Fibroblast of skin of left biceps (primary cell): ENCODE measurements at places on chromosomes 7 and 10.

- DNase-seq, result no peak
Observed at GRCh38 chr7:142391191-142391992, 133.5 kb upstream of the PRSS58 start.

DNA sequence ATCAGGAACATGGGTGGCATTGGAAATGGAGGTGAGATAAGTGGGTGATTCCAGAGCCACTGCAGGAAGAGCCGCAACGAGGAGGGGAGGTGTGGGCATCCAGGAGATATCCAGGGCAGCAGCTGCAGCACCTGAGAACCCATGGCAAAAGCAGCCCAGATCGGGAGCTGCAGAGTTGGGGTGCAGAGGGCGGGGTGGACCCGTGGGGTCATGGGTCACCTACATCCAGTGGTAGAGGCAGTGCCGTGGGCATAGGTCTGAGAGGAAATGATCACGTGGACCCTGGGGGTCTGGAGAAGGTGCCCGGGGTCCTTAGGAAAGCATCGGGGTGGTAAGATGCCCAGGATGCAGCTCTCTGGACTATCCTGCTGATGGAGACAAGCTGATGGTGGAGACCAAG is 530.0 kb downstream of the GLRX3 start:
- no peak for DNase-seq

DNA sequence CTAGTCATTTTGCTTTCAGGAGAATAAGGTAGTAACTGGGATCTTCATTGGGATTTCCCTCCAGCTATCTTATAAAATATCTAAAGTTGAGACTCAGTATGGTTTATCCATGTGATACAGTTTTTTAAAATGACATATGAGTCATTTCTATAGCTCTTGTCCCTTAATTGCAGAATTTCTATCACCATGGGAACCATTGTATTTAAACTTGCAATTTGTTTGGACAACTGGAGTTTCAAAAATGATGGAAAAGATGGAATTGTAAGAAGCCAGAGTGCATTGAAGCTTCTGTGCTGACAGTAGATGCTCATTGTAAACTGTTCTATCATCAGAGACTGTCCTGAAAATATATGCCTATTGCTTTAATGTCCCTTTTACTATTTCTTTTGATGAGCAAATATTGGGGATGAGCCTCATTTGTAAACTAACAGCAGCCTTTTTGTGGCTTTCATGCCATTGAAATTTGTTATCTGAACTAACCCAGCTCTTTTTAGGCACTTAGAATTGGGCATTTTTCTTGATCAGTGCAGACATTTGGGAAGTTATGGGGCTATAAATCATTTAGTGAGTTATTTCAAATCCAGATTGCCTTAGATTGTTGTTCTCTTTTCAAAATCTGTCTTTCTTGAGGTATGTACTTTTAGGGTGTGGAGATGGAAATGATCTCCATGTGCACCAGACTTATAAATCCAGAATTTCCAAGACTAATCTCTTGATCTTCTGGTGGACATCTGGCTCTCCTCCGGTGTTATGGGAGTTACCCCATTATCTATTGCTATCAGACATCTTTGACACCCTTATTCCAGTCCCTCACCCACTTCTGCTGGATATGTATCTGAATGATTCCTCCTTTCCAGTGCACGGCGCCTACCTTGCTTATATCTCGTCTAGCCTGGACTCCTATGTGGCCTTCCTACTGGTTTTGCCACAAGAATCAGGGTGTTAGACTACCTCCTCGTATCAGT is 159.0 kb downstream of the SND1 start:
- DNase-seq, result no peak

DNA sequence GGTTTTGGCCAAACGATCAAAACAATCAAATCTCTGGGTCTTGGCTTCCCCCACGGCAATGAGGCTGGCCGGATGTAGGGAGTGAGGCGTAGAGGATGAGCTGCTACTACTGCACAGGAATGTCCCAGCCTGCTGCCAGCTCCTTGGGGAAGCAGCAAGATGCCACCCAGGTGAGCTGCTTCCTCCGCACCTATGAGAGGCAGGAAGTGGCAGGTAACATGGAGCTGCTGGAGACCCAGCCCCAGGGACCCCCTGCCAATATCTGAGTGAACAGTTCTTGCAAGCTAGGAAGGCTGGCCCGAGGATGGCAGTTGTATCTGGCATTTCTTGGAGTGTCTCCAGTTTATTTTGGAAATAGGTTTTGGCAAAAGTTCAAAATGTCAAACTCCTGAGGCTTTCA is 413.5 kb downstream of the DNAJB6 start:
- DNase-seq, result no peak

DNA sequence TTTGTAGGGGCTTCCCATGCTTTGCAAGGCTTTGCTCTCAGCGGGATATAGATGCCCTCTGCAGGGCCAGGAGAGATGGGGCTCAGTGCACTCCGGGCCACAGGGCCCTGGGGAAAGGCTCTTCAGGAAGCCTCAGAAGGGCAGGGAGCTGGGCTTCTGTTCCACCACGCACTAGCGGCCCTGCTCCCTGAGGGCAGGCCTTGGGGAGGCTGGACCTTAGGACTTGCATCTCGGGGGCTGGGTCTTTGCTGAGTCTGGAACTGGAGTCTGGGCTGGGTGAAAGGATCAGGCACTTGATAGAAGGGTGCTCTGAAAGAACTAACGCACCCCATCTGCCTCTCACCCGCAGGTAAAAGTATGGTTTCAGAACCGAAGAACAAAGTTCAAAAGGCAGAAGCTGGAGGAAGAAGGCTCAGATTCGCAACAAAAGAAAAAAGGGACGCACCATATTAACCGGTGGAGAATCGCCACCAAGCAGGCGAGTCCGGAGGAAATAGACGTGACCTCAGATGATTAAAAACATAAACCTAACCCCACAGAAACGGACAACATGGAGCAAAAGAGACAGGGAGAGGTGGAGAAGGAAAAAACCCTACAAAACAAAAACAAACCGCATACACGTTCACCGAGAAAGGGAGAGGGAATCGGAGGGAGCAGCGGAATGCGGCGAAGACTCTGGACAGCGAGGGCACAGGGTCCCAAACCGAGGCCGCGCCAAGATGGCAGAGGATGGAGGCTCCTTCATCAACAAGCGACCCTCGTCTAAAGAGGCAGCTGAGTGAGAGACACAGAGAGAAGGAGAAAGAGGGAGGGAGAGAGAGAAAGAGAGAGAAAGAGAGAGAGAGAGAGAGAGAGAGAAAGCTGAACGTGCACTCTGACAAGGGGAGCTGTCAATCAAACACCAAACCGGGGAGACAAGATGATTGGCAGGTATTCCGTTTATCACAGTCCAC is 5.4 kb downstream of the EMX2 start:
- no peak for DNase-seq

- DNase-seq, result no peak
Observed at GRCh38 chr10:131733596-131733995, 167.2 kb upstream of the PPP2R2D start.

DNA sequence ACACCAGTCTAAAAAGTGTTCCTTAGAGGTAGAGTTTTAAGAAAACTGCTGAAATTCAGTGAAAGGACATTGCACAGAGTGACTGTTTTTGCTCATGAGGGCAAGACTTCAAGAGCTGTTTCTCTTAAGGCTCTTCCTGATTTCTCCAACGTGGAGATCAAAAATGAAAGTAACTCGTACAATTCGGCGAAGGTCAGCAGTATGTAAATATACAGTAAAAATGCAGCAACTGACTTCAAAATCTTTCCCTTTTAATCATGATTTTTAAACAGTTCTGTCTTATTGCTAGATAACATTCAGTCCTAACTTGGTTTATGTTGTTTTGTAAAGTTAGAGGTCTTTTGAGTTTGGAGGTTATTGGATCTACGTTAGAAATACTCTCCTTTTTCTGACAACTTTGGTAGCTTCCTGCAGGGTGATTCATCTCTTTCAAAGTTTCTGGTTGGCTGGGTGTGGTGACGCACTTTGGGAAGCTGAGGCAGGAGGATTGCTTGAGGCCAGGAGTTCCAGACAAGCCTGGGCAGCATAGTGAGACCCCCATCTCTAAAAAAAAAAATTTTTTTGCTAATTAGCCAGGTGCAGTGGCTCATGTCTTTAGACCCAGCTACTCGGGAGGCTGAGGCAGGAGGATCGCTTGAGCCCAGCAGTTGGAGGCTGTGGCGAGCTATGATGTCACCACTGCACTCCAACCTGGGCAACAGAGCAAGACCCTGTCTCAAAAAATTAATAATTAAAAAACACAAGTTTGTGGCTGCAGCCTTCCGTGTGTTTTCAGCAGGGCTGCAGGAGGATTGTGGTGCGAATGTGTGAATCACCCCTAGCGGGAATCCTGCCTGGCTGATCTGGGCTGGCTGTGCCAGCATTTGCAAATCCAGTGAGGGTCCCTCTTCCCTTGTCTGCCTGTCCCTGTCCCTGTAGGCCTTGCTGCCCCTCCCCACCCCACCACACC is 29.2 kb upstream of the AP5Z1 start:
- no peak for DNase-seq

GRCh38 chr10:9227679-9228365 is 1173.3 kb downstream of the GATA3 start:
- DNase-seq, result no peak

DNA sequence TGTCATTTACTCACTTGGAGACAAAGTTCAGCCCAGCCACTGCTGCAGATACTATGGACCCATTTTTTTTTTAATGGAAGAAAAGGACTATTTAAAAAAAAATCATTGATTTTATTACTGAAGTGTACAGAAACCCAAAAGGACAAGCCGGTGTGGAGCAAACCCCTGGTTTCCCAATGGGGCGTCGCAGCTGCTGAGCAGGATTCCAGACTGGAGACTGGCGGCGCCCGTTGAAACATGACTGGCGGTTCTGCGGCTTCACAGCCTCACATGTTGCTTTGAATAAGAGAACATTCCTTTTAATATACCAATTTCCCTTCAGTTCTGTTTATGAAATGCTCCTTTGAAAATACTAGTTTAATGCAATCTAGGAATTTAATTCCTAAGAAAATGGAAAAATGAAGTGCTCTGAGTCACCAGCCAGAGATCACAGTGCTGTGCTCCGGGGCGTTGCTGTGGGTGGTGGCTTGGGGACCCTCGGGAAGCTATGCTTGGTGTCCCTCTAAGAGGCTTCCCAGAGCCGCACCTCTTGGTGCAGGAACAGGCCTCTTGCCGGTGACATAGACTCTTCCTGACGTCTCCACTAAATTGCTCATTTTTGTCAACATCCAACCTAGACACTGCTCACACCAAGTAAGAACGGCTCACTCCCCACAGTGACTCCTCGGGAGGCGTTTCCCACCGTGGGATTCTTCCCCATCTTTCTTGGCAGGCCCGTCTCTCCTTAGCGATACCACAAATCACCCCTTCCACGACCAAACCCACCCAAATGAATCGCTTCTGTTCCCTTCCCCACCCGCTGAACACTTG is 12.0 kb upstream of the VIPR2 start:
- DNase-seq, result no peak

DNA sequence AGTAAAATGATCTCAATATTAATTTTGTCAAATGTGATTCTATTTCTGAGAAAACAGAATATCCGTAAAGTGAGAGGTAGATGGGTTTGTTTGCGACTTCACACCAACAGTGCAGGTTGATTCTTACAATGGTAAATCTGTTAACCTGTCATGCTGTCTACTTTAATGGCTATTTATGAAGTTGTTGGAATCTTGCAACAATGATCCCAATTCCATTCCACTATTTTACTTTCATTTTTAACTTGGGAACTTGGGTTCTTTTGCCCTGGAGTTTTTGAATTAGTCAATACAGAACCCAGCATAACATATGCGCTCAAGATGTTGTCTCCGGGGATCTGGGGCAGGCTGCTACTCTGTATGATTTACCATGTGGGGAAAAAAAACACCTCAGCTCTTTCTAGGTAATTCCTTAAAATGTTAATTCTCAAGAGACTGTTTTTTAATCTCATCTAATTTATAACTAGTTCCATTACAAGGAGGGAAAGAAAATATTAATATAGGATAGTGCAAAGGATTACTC is 1.2 kb downstream of the LGI1 start:
- DNase-seq, result peak; percentile 6

DNA sequence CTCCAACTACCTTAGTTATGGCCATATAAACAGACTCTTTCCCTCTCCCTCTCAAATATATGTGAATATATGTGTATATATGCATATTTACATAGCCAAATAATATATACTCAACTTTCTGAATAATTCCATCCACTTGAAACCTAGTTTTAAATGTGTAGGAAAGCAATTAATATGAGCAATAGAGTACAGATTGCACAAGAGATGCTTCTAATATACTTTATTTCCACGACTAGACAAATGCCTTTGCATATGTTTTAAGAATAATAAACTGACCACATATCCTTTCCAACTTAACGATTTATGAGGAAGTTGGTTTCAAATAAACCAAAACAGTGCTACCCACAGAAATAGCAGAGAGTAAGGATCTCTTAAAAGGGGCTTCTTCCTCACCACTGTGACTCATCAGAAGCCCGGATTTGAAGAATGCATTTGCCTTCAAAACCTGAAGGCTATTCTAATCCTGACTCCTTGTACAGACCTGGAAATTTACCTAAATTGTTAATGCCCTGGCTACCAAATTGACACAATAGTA is 266.3 kb downstream of the AHR start:
- DNase-seq, result peak; percentile 76

DNA sequence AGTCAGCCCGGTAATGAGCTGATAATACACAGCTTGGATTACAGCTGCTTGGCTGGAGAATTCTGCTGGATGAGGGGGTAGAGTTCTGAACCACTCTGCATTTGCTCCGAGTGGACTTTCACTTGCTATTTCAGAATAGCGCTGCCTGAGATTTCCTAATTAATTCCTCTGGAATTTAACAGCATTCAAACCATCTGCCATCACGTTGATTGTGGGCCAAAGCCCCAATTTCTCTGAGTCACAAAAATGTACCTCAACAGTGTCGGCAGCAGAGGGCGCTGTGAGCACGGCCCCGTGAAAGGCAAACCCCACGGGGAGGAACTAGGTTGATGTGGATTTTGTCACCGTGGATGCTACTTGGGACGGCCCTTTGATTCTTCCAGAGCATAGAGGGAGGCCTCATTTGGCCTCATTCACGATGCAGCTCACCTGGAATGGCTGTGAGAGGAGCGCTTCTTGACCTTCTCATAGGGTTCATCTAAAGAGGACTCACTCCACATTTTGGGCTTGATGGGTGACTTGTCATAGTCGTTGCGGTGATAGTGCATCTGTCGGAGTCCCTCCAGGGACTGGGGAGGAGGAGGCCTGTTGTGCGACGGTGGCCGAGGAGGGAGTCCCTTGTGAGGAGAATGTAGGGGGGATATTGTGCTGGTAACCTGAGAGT is 73.3 kb downstream of the PRPF18 start:
- peak; percentile 59 for DNase-seq

DNA sequence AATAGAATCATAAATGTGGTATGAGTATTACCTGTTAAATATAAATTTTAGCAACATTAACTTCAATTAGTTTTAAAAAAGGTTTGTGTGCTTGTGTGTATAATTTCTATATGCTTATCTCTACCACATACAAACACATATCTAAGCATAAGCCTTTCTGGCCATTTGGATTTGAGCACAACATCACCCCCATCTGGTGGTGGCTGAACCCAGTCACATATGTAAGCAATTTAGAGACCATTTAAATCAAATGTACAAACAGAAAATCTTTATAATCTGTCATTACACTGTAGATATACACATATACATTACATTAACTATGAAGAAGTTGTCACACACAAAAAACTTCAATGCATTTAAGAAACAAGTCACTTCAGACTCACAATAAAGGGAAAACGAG is 31.7 kb downstream of the GPR22 start:
- DNase-seq, result no peak

- no peak for DNase-seq
Observed at GRCh38 chr7:30973292-30973691, 9.5 kb downstream of the GHRHR start.

GRCh38 chr7:36794689-36795088 is 70.4 kb upstream of the AOAH start:
- DNase-seq, result no peak

- no peak for DNase-seq
Observed at GRCh38 chr7:28536259-28536658, 123.9 kb downstream of the CREB5 start.
